ENCODE measurements at places on chromosomes 12 and 14. TPM values are rescaled to one million over a fixed set of nuclear protein-coding genes. Genes with fewer than 3 reads are reported as not detected.

Gene TAS2R8
- total RNA-seq = not detected

- no peak overlapping the region for H3K27ac ChIP-seq
- no peaks in the 10 kb centered on the region for H3K36me3 ChIP-seq
- DNase-seq = peak; percentile 38
- H3K4me3 ChIP-seq = no peak overlapping the region
Observed at GRCh38 chr12:29073631-29074239, 75.3 kb upstream of the FAR2 start.

Gene DTX1
- 5.5 TPM for total RNA-seq

Gene GEMIN2
- 12.4 TPM for total RNA-seq

Gene CERS5
- total RNA-seq = 115 TPM

GRCh38 chr14:68663385-68664076 lies 129.3 kb downstream of the ZFP36L1 start:
- peaks cover 44% of the 10 kb centered on the region for H3K4me1 ChIP-seq
- peak; percentile 99 for DNase-seq
- no peaks in the 10 kb centered on the region for H3K27me3 ChIP-seq
- peak overlapping the region; percentile 69 for H3K27ac ChIP-seq
- H3K36me3 ChIP-seq = no peaks in the 10 kb centered on the region
- peak overlapping the region; percentile 2 for H3K4me3 ChIP-seq

DNA sequence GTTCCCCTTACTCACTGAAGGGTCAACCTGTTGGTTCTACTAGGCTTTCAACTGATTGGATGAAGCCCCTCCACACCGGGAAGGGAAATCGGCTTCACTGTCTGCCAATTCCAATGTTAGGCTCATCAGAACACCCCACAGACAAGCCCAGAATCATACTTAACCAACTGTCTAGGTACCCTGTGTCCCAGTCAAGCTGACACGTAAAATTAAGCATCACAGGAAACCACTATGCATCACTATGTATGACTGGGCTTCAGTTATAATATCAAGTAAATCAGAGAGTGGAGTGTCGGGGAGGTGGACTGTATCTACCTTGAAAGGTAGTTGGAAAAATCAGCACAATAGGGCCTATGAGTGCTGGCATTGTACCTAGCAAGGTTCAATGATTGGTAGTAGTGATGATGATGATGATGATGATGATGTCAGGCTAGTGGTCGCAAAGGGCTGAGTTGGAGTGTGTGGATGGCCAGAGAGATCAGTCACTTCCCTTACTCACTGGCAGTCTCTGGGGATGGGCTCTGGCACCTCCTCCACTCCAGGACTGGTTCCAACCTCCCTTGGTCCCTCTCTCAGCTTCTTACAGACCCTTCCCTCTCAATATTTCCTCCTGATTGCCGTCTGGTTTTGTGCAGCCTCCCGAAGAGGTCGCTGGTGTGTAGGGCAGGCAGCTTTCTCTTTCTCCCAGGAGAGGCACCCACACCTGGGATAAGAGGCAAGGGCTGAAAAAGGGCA lies 3.3 kb upstream of the ATG101 start:
- H3K36me3 ChIP-seq = no peaks in the 10 kb centered on the region
- H3K27me3 ChIP-seq = no peaks in the 10 kb centered on the region
- H3K4me3 ChIP-seq = no peak overlapping the region
- H3K4me1 ChIP-seq = peaks cover 21% of the 10 kb centered on the region
- no peak for DNase-seq

- DNase-seq = no peak
- no peak overlapping the region for H3K27ac ChIP-seq
- H3K4me3 ChIP-seq = no peak overlapping the region
- H3K27me3 ChIP-seq = peaks cover 6% of the 10 kb centered on the region
Observed at GRCh38 chr12:3207175-3207574, 130.0 kb downstream of the TSPAN9 start.

DNA sequence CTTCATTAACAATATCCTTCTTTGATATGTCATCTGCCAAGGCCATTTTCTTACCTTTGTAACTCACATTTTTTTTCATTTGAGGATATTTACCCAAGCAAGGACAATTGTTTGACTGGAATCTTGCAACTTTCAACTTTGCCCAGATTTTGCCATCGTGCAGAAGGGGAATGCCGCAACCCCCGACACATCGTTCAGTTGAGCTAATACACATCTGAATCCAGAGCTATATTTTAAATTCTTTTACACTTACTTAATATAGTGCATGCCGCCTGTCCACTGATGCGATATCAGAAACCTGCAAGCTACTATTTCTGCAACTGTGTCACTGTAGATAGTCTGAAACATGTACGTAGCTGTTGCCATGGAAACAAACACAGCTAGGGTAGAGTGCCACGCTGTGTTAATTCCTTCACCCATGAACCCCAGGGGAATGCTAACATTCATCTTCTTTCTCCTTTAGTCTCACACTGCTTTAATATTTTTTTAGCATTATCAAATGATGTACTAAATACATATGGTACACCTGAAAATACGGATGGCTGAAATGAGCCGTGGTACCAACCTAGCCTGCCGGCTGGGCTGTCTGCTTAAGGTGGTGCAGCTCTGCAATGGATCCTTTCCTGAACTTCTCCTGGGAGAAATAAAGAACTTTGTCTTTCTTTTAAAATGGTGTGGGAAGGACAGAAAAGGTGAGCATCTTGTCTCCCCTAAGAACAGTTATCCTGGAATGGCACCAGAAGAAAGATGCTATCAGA lies 77.0 kb upstream of the FOXN3 start:
- no peak overlapping the region for H3K27ac ChIP-seq
- peak; percentile 43 for DNase-seq
- H3K36me3 ChIP-seq = no peaks in the 10 kb centered on the region
- no peak overlapping the region for H3K4me3 ChIP-seq
- peaks cover 5% of the 10 kb centered on the region for H3K27me3 ChIP-seq
- H3K4me1 ChIP-seq = peaks cover 10% of the 10 kb centered on the region

DNA sequence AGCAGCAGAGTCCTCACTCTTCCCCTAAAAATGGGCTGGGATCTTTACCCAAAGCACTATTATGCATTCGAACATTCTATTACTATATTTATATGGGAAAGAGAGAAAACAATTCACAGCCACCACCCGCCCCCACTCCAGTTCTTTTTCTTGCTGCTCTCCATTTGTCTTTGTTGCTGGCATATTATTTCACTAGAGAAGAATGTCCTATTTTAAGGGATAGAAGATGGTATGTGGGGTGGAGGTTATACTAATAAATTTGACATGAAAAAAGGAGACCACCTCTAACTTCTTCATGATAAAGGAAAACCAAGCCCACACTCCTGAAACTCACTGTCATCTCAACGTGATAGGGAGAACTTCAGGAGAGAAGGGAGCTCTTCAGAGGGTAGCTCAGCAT lies 28.5 kb upstream of the NTF3 start:
- no peak for DNase-seq
- no peaks in the 10 kb centered on the region for H3K4me1 ChIP-seq
- H3K36me3 ChIP-seq = no peaks in the 10 kb centered on the region
- peaks cover 2% of the 10 kb centered on the region for H3K27me3 ChIP-seq
- H3K27ac ChIP-seq = no peak overlapping the region
- no peak overlapping the region for H3K4me3 ChIP-seq

DNA sequence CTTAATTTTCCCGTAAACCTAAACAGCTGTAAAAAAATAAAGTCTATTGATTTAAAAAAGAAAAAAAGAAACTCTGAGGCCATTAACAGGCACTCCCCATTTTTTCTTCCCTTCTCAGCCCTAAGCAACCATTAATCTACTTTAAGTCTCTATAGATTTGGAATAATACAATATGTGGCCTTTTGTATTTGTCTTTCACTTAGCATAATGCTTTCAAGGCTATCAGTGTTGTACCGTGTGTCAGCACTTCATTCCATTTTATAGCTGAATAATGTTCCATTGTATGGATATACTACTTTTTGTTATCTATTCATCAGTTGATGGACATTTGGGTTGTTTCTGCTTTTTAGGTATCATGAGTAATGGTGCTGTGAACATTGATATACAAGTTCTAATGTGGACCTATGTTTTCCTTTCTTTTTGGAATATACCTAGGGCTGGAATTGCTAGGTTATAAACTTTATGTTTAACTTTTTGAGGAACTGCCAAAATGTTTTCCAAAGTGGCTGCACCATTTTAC lies 15.7 kb downstream of the CREBL2 start:
- no peak overlapping the region for H3K27ac ChIP-seq
- H3K36me3 ChIP-seq = no peaks in the 10 kb centered on the region
- no peaks in the 10 kb centered on the region for H3K4me1 ChIP-seq
- H3K27me3 ChIP-seq = no peaks in the 10 kb centered on the region
- DNase-seq = no peak

GRCh38 chr14:34628681-34629135 lies 1.2 kb downstream of the SNX6 start:
- peak overlapping the region; percentile 95 for H3K27ac ChIP-seq
- H3K4me1 ChIP-seq = peaks cover 12% of the 10 kb centered on the region
- no peaks in the 10 kb centered on the region for H3K27me3 ChIP-seq
- peak overlapping the region; percentile 94 for H3K4me3 ChIP-seq
- H3K36me3 ChIP-seq = peaks cover 3% of the 10 kb centered on the region
- DNase-seq = no peak

GRCh38 chr14:30345511-30345910 lies 213.4 kb upstream of the G2E3 start:
- H3K27ac ChIP-seq = no peak overlapping the region
- DNase-seq = no peak

- H3K27me3 ChIP-seq = no peaks in the 10 kb centered on the region
- peaks cover 10% of the 10 kb centered on the region for H3K4me1 ChIP-seq
- no peak overlapping the region for H3K4me3 ChIP-seq
- DNase-seq = no peak
- no peak overlapping the region for H3K27ac ChIP-seq
Observed at GRCh38 chr12:94550964-94551363, 91.3 kb upstream of the CEP83 start.

DNA sequence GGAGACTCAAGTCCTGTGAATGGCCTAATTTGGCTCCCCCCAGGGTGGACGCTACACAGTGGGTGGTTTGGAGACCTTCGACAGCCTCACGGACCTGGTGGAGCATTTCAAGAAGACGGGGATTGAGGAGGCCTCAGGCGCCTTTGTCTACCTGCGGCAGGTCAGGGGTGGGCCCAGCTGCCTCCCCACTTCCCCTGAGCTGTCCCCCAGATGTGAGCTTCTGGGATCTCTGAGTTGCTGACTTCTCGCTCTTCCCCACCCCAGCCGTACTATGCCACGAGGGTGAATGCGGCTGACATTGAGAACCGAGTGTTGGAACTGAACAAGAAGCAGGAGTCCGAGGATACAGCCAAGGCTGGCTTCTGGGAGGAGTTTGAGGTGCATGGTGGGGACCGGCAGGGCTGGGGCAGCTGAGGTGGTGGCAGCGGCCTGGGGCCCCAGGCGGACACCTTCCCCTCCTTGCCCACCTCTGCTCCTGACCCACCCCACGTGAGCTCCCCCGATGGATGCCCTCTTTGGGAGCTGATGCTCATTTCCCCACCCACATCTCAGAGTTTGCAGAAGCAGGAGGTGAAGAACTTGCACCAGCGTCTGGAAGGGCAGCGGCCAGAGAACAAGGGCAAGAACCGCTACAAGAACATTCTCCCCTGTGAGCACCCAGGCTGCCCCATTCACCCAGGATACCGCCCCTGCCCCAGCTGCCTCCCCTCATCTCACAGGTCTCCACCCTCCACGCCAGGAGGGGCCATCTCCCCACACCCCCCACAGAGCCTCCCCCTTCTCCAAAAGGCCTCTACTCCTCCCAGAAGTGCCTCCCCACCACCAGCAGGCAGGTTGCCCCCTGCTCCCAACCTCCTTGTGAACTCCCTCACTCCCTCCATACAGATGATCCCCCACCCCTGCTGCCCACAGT lies 4.2 kb downstream of the PTPN6 start:
- H3K4me3 ChIP-seq = no peak overlapping the region
- H3K27ac ChIP-seq = no peak overlapping the region
- peaks cover 23% of the 10 kb centered on the region for H3K4me1 ChIP-seq
- DNase-seq = no peak

Gene SLC25A47
- not detected for total RNA-seq

GRCh38 chr14:33026850-33027430 lies 88.3 kb downstream of the NPAS3 start:
- no peaks in the 10 kb centered on the region for H3K36me3 ChIP-seq
- no peak overlapping the region for H3K4me3 ChIP-seq
- peaks cover 5% of the 10 kb centered on the region for H3K4me1 ChIP-seq

Gene FAM186B
- 0.57 TPM for total RNA-seq

Gene ACOT6
- total RNA-seq = not detected

DNA sequence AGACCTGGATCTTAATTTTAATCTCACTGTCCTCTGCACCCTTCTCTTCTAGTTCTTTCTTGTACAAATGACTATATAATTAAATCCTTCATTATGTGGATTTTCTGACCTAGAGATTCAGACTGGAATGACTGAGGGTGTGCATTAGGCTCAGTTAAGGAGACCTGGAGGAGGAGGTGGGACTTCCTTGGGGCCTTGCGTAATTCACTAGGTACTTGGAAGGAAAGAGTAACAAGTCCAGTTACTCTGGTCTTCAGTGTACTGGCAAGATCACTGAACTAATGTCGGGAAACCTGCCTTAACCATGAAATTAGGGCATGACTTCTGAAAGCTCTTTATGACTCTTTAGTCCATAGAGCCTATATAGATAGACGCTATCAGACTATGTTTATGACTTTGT lies 441.4 kb downstream of the EGLN3 start:
- peak overlapping the region; percentile 39 for H3K27ac ChIP-seq
- H3K4me3 ChIP-seq = no peak overlapping the region
- no peak for DNase-seq

DNA sequence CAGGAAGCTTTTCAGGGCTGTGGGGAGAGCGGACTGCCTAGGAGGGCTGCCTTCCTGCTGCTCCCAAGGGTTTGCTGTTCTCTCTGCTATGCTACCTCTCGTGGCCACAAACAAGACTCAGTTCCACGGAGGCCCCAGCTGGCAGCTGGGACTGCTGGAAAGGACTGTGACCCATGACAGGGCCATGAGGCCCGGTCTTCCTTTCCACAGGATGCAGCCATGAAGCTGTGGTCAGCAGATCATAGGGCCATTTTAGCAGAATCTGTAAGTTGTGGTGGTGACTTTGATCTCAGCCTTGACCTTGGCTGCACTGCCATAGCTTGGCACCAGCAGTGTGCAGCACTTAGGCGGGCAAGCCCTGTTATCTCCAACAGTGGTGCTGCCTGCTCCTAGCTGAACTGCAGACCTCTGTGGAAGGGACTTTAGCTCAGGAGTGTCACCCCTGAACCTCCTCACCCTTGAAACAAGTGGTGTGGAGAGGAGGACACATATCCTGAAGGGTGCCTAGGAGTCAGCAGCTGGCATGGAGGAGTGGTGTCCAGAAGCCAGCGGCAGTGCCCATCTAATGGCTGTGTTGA lies 12.3 kb downstream of the KRT80 start:
- no peaks in the 10 kb centered on the region for H3K36me3 ChIP-seq
- H3K4me1 ChIP-seq = peaks cover 46% of the 10 kb centered on the region
- H3K4me3 ChIP-seq = no peak overlapping the region
- no peak for DNase-seq
- no peaks in the 10 kb centered on the region for H3K27me3 ChIP-seq
- no peak overlapping the region for H3K27ac ChIP-seq
